ENCODE measurements at places on chromosomes 7 and 10.
A peak's percentile ranks its signal among the peaks of the same experiment; 100 is the strongest.

DNA sequence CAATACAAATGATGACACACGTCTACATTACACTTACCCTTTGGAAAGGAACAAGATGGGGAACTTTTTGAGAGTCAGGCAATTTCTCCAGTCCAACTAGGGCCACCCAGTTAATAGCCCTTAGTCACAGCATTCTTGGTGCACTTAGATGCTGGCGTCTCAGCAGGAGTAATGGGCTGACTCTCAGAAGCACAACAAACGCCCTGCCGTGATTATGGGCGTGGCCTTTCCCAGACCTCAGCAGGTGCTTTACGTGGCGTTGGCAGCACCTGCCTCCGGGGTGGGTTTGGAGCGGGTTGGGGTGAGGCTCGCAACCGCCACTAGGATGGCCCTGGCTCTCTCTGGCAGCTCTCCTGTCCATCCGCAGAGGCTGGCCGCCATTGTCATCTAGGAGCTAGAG is 147.6 kb upstream of the SHH start:
- no peak for DNase-seq

GRCh38 chr7:74405899-74406512 is 47.7 kb upstream of the GTF2IRD1 start:
- no peak for DNase-seq

GRCh38 chr7:27196287-27196767 is 3.6 kb downstream of the HOXA13 start:
- DNase-seq: peak; percentile 42

DNA sequence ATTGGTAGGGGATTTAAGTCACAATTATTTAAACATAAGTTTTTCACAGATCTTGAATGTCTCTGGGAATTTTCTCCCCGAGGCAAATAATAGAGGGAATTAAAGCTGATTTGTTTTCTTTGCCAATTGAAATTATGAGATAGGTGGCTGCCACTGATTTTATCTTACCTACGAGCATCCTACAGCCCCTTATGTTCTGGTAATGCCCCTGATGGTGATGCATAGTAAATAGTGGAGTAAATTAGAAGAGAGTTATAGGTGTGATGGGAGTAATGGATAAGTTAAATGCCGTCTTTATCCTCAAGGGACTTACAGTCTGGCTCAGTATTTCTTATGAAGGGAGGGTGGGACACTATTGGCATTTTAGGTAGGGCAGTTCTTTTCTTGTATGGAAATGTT is 58.1 kb downstream of the HDAC9 start:
- DNase-seq: no peak

DNA sequence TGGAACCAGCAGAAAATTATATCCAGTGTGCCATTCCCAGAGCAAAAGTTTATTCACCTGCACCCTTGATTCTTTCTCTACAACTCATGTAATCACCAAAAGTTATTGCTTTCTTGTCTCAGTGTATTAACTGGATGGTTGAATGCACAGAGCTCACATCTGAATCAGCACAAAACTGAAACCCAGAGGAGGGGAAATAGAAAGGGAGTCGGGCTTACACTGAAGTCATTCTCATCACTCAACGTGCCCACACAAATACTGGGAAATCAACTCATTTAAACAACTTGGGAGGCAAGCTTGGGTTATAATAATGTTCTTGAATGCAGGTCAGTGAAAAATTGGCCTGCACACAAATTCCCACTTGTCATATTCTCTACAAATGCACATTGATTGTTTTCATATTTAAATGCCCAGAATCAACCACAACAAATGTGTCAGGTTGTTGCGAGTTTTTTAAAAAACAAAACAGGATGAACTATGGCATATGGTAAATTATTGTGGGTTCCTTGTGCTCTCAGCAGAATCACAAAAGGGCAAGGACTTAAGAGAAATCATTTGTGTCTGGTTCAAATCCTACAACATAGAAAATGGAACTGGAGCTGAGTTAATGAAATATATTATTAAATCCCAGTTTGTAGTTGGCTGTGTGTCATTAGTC is 125.9 kb upstream of the NOBOX start:
- no peak for DNase-seq

GRCh38 chr7:130921391-130922180 is 187.6 kb upstream of the KLF14 start:
- no peak for DNase-seq

- DNase-seq: no peak
Measured at GRCh38 chr10:22483132-22483531, 137.8 kb downstream of the SPAG6 start.

- DNase-seq: no peak
Measured at GRCh38 chr7:86760236-86760635, 116.5 kb downstream of the GRM3 start.

DNA sequence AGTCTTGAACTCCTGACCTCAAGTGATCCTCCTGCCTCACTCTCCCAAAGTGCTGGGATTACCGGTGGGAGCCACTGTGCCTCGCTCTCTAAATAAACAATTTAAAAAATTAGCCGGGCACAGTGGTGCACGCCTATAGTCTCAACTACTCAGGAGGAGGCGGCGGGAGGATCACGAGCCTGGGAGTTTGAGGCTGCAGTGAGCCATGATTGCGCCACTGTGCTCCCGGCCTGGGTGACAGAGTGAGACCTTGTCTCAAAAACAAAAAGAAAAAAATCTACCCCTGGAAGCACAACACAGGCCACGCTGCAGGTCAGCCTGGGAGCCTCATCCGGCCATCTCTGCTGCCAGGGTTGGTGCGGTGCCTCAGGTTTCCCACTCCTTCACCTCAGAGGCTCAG is 3.8 kb upstream of the EIF3B start:
- no peak for DNase-seq

- DNase-seq: peak; percentile 91
Measured at GRCh38 chr10:133335246-133336117, 1.2 kb downstream of the CALY start.

GRCh38 chr7:97116308-97116707 is 1.2 kb upstream of the SDHAF3 start:
- no peak for DNase-seq

GRCh38 chr10:57628592-57629284 is 639.0 kb downstream of the IPMK start:
- no peak for DNase-seq

- no peak for DNase-seq
Measured at GRCh38 chr7:75957021-75957736, 37.2 kb downstream of the TMEM120A start.

- no peak for DNase-seq
Measured at GRCh38 chr10:78437998-78438906, 404.6 kb downstream of the RPS24 start.

DNA sequence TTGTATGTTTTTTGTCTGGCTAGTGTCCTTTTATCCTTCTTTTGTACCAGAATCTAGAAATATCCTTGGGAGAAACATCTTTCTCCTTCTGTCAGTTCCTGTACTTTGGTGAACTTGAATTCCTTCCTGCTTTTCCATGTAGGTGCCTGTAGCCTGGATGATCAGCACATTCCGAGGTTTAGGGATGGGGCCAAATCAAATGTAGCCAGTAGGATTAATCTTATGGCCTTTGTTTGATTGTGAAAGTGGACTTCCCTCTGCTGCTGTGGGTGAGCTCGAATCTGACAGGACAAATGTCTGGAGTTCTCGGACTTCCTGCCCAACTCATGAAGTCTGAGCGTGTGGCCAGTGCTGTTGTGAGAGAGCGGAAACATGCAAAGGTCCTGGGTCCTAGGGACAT is 33.2 kb upstream of the NAMPT start:
- DNase-seq: no peak

- DNase-seq: no peak
Measured at GRCh38 chr10:132066186-132066585, 440 bp downstream of the JAKMIP3 start.

DNA sequence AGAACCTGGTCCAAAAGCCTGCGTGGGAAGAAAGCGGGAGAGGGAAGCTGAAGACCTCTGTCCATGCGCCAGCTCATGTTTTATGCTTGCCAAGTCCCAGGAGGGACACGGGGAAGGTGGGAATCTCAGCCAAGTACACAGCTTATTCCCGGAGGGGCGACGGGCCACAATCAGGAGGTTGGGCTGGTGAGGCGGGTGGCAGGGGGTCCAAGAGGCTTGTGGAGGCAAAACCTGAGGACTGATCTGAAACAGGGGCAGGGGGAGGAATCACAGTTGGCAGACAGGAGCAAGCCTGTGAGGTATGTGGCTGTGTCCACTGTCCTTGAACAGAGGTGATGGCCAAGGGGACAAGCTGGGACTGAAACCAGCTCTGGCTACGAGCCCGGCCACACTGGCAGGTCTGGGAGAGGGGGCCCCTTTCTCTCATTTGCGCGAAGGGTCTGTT is 38.0 kb upstream of the LEP start:
- DNase-seq: no peak

GRCh38 chr10:5776881-5777197 is 36.4 kb downstream of the GDI2 start:
- no peak for DNase-seq

- no peak for DNase-seq
Measured at GRCh38 chr10:85651497-85651882, 715.1 kb downstream of the GRID1 start.

- DNase-seq: no peak
Measured at GRCh38 chr10:49620841-49621378, 7.1 kb downstream of the CHAT start.

DNA sequence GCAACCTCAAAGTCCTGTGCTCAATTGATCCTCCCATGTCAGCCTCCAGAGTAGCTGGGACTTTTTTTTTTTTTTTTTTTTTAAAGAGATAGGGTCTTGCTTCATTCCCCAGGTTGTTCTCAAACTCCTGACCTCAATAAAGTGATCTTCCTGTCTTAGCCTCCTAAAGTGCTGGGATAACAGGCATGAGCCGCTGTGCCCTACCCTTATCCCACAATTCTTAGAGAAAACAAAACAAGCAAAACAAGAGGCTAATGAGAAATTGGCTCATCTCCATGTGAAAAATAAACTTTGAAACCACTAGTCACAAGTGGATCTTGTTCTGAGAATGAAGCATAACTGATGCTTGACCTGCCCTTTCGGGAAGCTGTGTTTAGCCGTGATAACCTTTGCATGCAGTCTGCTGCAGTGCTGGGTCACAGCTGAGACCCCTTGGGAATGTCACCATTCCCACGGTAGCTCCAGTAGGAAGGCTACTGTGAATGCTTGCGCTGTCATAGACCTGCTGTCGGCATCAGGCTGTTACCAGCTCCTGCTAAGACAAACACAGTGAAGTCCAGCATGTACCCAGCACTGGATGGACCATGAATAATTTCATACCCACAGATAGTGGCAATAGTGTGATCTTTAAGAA is 290.7 kb upstream of the KIAA1217 start:
- no peak for DNase-seq

- DNase-seq: no peak
Measured at GRCh38 chr7:1142051-1142635, 17.9 kb downstream of the ZFAND2A start.
